ENCODE measurements at places on chromosomes 12 and 14.

DNA sequence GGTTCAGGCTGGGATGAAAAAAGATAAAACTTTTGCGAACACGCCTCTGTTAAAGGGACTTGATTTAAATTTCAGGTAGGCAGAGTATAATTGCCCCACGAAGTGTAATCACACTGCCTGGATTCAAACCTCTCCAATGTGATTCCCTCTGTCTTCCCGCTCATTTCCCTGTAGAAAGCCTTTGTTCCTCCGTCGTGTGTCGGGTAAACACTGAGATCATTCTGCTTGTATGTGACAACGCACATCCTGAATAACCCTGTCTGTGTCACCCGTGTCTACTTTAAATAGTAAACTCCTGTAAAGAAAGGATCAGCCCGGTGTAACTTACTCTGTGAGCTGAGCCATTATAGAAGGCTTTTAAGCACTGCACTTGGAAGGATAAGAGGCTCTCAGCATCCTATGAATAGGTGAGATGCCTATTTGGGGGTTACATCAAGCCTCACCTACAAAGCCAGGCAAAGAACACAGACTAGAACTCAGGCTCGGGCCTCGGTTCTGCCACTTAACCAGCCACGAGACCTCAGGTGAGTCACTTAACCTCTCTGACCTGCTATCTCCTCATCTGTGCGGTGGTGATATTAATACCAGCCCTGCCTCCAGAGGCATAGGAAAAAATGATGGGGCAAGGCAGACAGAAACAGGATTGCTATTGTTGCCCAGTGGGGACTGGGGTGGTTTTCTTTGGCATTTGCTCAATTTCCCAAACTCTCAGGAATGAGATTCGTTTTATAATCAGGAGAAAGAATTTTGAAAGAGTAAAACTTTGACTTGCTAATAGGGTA, 74.2 kb downstream of the RBM19 start:
- DNase-seq = no peak

DNA sequence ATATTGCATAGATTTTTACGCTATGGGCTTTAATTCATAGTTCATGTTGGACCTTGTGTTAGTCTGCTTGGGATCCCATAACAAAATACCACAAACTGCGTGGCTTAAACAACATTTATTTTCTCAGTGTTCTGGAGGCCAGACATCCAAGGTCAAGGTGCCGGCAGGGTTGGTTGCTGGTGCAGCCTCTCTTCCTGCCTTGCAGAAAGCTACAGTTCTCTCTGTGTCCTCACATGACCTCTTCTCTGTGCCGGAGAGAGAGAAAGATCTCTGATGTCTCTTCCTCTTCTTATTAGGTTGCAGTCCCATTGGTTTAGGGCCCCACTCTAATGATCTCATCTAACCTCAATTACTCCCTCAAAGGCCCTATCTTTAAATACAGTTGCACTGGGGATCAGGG, 170.5 kb downstream of the IPO8 start:
- DNase-seq = no peak

GRCh38 chr12:103326190-103326589, 169.6 kb downstream of the C12orf42 start:
- no peak for DNase-seq

GRCh38 chr12:123482876-123483275, 24.9 kb downstream of the SNRNP35 start:
- no peak for DNase-seq

- no peak for DNase-seq
These were observed 21.5 kb downstream of the JAG2 start for GRCh38 chr14:105146976-105147635.

DNA sequence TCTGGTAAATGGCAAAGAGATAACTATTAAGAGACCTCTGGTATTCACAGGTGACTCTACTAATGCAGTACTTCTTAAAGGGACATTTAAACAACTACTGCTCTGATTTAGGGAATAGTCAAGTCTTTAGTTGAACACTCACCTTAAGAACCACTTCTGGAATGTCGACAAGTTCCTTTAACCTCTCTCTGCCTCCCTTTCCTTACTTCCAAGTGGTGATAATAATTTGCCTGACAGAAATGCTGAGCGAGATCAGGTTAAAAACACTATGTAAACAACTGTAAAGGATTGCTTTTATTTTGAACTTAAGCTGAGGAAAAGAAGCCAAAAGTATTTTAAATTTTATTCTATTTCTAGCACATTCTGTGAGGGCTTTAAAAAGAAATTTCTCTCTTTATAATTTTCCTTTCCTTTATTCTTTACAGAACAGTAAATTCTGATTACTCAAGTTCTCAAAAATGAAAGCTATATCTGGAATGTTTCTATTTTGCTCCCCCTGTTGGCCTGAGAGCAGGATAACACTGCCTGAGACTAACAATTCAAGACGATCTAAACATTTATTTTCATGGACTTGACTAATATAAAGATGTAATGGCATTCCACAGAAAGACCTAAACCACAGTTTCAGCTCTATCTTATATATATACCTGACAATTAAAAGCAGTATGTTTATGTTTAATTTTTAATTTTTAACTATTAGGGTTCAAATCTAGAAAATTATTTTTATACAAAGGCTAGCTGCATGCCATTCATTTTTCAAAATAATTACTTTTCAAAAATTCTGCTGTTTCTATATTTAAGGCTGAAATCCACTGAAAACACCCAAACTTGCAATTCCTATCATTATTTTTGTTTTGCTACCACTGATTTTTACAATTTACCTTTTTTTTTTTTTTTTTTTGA, 29.2 kb downstream of the ZCCHC8 start:
- DNase-seq = peak; percentile 74

GRCh38 chr12:55760663-55761062, 17.7 kb downstream of the GDF11 start:
- no peak for DNase-seq

GRCh38 chr14:97824218-97824617, 1027.0 kb downstream of the VRK1 start:
- no peak for DNase-seq

GRCh38 chr12:63304887-63305316, 153.9 kb upstream of the AVPR1A start:
- no peak for DNase-seq

DNA sequence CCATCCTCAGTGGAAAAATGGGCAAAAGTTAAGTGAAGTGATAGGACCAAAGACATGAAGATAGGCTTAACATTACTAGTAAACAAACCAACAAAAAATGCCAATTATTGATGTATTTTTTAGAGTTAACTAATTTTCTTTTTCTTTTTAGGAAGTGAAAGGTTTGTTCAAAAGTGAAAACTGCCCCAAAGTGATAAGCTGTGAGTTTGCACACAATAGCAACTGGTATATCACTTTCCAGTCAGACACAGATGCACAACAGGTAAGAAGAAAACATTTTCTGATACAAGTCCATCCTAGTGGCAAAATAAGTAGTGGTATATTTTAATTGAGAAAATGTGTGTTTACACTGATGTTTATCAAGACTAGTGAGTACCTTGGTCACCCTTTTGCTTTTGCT, 39.6 kb downstream of the LARP4 start:
- DNase-seq = no peak

- DNase-seq = no peak
These were observed 908 bp upstream of the CDKL1 start for GRCh38 chr14:50397390-50398188.

GRCh38 chr12:67919406-67919805, 69.8 kb upstream of the IFNG-AS1 start:
- no peak for DNase-seq

- no peak for DNase-seq
These were observed 157.5 kb downstream of the C12orf75 start for GRCh38 chr12:105487963-105488362.

- no peak for DNase-seq
These were observed 11.5 kb upstream of the STX2 start for GRCh38 chr12:130850418-130851021.

DNA sequence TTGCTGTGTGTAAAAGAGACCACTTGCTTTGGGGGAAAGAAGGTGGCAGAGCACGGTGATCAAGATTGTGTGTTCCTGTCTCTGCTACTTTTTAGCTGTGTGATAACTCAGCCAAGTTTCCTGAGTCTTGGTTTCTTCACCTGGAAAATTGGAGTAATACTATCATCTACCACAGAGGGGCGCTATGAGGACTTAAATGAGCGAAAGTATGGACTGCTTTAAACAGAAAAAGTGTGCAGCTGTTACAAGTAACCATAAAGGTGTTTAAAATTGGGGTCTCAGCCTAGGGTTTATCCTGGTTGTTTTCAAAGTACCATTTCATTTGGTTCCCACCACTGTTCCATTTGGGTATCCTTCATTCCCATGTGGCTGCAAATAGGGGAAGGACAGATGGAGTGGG, 65.9 kb upstream of the WSCD2 start:
- peak; percentile 24 for DNase-seq

DNA sequence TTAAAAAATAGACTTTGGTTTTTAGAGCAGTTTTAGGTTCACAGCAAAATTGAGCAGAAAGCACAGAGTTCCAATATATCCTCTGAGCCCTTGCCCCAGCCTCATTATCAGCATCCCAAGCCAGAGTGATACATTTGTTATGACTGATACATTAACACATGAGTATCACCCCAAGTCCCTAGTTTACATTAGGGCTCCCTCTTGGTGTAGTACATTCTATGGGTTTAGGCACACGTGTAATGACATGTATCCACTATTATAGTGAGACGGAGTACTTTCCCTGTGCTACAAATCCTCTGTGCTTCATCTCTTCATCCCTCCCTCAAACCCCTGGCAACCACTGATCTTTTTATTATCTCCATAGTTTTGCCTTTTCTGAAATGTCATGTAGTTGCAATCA, 22.5 kb upstream of the GSG1 start:
- no peak for DNase-seq

GRCh38 chr12:132835076-132836025, 6.7 kb upstream of the GOLGA3 start:
- no peak for DNase-seq

Measured in SW 1271 (cell line).